ENCODE measurements at places on chromosomes 11 and 22.

DNA sequence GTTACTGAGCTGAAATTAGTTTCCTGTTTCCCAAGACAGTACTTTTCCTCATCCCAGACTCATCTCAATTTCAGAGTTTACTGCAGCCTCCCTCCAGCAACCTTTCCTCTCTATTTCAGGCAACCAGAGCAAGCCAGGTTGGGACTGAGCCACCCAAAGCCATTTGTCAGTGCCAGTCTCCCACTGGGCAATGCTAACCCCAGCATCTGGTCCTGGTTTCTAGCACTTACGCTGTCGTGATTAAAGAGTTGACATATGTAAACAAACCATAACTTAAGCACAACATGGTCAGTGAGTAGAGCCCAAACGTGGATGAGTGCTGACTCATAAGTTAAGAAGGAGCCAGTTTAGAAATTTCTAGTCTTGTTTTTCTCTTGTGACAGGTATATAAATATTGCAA is 119.6 kb upstream of the BLID start:
- DNase-seq, result no peak

DNA sequence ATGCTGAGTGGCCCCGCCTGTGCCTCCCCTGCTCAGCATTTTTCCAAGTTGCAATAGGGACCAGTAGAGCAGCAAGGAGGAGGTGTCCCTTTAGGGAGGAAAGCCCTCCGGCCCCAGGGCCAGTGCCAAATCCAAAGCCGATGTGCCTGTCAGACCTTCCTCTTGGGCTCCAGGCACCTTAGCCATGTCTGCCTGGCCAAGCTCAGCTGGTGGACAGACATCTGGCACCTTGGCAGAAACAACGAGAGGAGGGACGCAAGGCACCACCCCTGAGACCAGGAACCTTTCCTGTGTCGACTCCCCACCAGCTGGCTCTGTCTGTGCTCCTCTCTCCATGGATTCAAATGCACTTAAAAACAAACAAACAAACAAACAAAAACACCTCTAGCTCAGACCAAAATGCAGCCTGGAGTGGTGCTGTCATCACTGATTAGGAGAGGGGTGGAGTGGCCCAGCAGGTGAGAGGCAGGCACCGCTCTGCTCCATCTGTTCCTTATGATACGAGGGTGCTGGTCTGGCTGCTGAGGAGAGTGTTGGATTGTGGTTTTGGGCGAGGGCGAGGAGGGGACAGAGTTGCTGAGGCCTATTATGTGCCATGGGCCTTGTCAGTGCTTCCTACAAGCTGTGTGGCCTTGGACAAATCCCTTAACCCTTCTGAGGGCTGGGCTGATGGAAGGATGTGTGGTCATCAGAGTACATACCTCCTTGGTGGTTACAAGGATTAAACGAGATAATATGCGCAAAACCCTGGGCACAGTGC is 46.2 kb downstream of the TP53I11 start:
- no peak for DNase-seq

- no peak for DNase-seq
These were observed 1122.3 kb downstream of the LRRC4C start for GRCh38 chr11:40337118-40337517.

DNA sequence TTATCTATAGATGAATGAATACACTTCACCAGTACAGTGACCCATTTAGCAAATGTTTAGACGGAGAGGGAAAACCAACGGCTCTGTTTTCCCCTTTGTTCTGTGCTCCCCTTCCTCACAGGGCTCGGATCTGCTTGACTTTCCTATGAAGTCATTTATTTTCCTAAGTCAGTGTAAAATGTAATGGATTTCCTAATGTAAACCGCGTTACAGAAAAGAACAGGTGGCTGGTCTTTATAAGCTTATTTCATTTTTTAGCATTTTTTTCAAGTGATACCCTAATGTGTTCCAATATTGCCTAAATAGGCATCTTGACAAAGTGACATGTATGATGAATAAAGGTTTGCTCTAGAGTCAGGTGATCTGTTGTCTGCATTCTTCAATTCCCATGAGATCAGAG is 207.5 kb downstream of the PGR start:
- DNase-seq, result no peak

- no peak for DNase-seq
These were observed 89.0 kb downstream of the MICAL2 start for GRCh38 chr11:12199231-12199948.

GRCh38 chr22:30662040-30662439 is 5.6 kb downstream of the DUSP18 start:
- no peak for DNase-seq

DNA sequence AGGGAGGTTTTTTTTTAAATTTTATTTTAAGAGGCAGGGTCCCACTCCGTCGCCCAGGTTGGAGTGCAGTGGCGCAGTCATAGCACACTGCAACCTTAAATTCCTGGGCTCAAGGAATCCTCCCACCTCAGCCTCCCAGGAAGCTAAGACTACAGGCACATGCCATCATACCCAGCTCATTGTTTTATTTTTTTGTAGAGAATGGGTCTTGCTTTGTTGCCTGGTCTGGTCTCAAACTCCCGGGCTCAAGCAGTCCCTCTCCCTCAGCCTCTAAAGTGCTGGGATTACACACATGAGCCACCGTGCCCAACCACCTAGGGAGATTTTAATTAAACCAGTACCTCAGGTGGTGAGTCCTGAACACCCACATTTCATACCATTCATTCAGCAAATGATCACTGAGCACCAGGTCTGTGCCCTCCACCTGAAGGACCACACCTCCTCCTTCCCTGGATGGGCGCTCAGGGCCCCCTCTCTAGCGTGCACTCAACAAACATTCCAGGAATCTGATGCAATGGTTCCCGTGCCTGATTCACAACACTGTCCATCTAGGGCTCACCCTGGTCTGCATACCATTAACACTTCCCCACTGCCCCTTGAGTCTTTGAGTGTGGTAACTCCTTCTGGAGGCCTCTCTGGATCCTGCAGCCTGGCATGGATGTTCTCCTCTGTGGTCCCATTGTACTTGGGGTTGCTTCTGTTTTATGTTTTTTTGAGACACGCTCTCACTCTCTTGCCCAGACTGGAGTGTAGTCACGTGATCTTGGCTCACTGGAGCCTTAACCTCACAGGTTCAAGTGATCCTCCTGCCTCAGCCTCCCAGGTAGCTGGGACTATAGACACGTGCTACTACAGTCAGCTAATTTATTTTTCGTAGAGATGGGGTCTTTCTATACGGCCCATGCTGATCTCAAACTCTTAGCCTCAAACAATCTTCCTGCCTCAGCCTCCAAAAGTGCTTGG is 9.6 kb upstream of the MYH9 start:
- DNase-seq, result no peak

DNA sequence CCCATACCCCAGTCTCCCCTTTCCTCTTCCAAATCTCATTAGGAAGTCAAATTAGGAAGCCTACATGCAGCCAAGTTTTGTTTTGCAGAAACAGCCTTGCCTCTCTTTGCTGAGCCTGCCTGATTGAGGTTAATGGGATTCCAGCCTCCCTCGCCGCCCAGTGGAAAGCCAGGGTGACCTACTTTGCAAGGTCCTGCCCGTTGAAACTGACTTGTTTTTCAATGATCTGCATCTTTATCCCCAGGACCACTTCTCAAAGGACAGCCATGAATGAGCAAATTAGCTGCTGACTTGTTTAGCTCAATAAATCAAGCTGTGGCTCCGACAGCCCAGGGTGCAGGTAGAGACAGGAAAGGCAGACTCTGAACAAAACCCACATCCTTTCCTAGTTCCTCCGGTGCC is 110.4 kb downstream of the RRAS2 start:
- no peak for DNase-seq

DNA sequence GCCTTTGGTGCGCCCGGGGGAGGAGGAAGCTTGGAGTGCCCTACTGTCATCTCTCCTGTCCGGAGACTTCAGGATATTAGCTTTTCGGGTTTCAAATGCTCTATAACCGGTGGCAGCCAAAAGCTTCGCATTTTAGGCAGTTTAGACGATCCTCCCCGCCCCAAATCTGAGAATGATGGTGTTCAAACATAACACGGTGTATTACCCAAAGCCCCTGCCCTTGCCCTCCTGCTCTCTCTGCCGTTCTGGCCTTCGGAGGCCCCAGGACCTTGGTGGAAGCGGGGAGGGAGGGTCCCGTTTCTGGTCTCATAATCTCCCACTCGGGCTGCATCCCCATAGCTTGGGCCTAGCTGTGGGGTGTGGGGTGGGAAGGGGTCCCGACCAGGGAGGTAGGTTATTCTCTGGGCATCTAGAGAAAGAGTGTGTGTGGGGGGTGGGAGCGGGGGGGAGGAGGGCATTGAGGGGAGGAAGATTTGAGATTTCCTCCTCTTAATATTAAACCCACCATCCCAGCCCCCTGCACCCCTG is 2.3 kb downstream of the PKNOX2 start:
- no peak for DNase-seq

- DNase-seq, result peak; percentile 42
These were observed 1.2 kb downstream of the CYTH4 start for GRCh38 chr22:37283393-37283937.
